ENCODE measurements at places on chromosomes 4 and X.
A peak's percentile ranks its signal among the peaks of the same experiment; 100 is the strongest.

DNA sequence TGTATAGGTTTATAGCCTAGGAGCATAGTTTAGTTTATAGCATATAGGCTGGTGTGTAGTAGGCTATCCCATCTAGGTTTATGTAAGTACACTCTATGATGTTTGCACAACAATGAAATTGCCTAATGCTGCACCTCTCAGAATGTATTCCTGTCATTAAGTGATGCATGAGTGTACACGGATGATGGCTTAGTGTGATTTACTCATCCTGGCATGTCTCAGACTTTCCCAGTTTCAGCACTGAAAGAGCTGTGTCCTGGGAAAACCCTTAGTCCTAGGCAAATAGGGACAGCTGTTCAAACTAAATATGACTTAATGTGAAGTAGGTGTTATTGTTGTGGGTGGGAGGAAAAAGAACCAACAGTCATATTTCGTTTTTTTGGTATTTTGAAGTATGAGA lies 264.9 kb upstream of the MAGEB18 start:
- no peak for DNase-seq

DNA sequence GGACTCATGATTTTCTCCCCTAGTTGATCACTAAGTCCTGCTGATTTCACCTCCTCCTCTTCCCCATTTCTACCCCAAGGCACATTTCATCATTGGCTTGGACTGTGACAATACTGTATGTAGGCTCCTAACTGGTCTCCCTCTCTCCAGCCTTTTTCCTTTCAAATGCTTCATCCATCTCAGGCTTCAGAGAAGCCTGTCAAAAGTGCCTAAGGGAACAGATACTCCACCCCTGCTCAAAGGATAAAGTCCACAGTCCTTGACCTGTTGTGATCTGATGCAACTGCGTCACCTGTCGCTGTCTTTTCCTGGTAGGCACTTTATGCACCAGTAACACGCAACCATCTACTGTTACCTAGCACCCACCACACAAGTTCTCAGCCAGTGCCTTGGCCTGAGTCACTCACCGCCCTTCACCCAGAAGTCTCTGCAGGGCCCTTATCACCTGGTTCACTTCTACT lies 12.8 kb downstream of the SCARB2 start:
- DNase-seq, result no peak

DNA sequence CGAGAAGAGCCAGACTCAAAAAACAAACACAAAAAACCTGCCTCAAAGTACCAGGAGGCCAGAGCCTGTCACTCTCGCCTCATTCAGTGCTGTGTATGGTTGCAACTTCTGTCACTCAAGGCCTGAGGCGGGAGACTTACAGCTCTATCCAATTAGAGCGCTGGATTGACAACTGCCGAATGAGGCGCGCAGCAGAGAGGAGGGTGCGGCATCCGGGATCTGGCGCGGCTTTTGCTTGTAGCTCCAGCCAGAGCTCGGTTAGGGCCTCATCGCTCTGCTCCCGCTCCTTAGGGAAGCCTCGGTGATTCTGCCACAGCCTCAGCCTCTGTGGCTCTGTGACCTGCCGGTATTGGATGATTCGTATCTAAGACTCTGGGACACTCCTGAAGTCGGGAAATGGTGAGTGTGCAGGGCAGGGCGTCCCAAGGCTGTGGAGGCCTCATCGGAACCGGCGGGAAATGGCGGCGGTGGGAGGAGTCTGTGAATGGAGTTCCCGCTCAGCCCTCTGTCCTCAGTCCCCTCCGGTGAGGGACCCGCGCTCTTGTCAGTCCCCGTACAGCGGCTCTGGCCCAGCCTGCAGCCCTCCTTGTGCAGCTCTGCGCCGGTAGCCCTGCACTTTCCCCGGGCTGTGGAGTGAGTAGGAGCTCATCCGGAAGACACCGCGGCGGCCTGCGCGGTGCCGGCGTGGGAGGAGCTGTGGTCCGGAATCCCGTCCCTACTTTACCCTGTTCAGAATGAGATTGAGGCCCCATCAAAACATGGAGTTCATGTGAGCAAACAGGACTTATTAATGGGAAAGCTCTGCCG lies at the start of gene ZNF718:
Gene ZNF718 (plus strand): TSS at position 227 of the 807 bp plus-strand sequence. CDS start 170 bp downstream, at position 397.
- DNase-seq, result peak; percentile 79

GRCh38 chr4:18057821-18058533 lies 36.4 kb upstream of the LCORL start:
- DNase-seq, result no peak

- DNase-seq, result no peak
These were observed 109.1 kb downstream of the PTTG2 start for GRCh38 chr4:38069271-38069760.

- no peak for DNase-seq
These were observed 124.8 kb upstream of the PACRGL start for GRCh38 chr4:20575486-20575885.

DNA sequence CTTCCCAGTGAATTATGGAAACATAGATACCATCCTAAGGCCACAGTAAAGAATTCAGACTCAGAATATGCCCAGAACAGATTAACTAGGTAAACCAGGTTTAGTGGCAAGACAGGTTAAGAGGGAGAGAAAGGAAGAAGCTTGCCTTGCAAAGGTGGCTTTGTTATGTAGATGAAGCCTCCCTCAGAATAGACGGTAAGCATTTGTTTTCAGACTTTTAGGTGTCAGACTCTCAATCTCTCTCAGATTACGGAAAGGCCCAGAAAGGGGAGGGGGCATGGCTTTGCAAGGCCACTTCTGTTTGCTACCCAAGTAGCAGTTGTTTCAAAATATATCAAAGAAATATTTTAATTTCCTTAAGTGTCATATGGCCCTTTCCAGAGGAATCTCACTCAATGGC lies 457.1 kb upstream of the BOD1L1 start:
- no peak for DNase-seq

DNA sequence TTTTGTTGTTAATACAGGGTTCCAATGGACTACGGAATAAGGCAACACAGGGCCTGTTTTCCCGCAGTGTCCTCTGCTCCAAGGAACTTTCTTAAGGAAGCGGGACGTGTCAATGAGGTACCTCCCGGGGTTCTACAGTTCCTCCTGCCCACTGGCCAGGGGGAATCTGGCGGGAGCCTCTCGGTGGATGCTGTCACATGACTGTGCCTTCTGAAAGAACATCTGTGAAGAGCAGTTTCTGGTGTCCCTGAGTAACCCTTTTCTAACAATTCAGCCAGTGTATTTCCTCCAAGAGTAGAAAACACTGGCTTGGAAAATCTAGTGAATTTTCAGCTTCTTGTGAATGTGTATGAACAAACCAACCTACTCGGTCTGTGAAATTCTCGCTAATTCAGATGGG lies 32.7 kb downstream of the MFAP3L start:
- no peak for DNase-seq

GRCh38 chr4:32340591-32340990 lies 1620.4 kb downstream of the PCDH7 start:
- no peak for DNase-seq

- no peak for DNase-seq
These were observed 367.5 kb downstream of the PRDM5 start for GRCh38 chr4:120555058-120555457.

DNA sequence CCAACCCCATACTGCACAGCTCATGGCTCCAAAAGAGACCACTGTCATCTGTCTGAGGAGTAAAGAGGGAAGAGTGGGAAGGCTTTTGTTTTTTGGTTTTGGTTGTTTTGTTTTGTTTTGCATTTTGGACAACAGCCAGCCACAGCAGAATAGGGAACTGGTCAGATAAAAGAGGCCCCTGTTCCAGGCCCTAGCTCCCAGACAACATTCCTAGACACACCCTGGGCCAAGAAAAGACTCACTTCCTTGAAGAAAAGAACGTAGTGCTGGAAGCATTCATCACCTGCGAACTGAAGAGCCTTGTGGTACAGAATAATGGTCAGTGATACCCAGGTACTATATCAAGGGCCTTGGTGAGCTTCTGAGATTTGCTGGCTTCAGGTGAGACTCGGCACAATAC lies 619.4 kb upstream of the SPANXN1 start:
- DNase-seq, result no peak

DNA sequence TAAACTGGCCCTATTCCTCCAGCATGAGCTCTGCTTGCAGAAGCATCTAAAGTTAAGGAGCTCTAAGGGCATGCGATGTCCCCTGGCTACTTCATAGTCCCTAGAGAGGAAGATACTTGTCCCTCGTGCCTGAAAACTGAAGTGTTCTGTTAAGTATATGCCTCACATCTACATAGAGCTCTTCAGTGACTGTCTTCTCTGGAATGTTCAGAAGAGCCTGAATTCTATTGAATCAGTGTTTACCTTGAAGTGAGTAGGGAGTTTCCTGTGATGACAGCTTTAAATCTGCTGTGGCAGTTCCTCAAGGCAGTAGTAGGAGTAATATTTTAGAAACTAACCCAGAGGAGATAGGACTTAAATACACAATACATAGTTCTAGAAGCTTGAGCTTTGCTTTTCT lies 111.2 kb downstream of the ZNF518B start:
- no peak for DNase-seq

DNA sequence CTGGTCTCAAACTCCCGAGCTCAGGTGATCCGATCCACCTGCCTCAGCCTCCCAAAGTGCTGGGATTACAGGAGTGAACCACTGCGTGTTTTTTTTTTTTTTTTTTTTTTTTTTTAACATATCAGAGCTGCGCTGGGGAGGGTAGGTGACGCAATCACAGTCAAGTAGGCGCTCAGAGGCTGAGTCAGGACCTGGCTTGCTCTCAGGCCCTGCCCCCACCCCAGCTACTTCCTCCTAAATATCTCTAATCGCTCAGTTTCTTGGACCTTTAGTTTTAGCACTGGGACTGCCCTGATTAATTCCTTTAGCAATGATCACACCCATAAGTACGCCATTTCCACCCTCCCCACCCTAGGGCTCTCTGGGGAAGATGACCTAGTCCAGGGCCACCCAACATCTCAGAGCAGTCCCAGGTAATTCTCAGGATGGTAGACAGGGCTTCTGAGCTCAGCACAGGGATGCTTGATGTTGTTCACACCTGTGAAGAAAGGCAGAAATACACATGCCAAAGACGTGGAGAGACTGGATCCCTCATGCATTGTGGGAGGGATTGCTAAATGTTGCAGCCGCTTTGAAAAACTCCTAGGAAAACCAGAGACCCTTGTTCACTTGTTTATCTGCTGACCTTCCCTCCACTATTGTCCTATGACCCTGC lies 50.2 kb downstream of the DDX3X start:
- DNase-seq, result no peak

DNA sequence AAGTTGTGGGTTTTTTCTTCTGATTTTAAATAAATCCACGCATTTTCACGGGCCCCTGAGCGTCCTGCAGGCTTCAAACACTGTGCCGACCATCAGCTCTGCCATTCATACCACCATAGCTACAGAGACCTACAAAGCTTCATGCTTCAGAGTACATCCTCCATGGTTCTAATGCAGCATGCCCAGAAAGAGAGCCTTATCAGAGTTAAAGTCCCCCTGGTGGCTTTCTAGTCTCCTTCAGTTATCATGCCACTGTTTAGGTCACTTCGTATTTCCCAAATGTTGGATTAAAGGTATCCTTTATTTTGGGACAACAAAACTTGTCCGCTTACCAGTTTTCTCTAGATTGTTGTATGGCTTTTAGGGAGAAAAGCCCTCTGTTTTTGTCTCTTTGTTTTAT lies 66.7 kb upstream of the VCX2 start:
- DNase-seq, result no peak

DNA sequence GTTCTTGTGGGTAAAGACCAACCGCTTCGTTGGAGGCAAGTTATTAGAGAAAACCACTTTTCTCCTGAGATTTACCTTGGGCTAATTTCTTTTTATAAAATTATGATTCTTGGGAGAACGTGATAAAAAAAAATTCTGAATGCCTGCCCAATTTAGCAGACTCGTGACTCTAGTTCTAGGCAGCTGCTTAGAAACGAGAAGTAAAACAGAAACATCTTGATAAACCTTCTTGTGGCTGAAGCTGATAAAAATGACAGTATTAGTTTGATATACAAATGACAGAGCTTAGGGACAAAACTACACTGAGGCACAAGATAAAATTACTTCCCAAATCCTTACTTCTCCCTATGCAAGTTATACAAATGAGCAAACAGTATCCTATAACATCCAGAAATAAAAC lies 458.9 kb upstream of the TEX13C start:
- DNase-seq, result no peak

DNA sequence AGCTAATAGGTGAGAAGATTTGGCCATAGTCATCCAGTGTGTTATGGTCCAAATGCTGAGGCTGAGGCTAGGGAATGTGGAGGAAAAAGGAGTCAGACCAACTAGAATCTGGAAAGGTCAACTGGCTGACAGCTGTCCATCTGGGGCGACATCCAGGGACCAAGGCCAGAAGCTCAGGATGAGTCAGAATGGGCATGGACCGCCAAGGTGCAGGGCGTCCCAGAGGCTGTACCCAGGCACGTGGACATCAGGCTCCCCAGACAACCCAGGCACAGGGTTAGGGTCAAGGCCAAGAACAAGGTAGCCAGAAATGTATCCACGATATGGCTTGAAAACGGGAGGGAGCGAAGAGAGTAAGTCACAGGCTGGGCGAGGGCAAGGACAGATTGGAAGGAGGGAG lies 26.1 kb upstream of the PTTG2 start:
- DNase-seq, result no peak

- DNase-seq, result no peak
These were observed 106.4 kb downstream of the ABLIM2 start for GRCh38 chr4:8052160-8052691.

GRCh38 chr4:80115368-80116181 lies 42.5 kb upstream of the ANTXR2 start:
- DNase-seq, result no peak

DNA sequence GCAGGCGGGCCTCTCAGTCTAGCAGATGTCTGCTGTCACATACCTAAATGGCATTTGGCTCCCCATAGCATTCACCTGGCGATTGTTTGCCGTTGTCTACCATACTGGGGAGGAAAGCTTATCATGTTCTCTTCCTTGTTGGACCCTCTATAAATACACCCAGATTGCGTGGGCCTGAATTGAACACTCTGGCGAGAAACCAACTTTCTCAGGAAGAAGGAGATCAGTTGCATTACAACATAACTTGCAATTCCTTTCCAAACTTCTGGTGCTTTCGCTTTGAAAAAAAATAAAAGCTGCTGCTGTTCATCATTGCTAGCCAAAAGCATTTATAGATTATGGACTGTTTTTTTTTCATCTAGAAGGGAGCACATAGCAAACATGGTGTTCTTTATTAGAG lies 230.0 kb upstream of the GPC4 start:
- no peak for DNase-seq

- DNase-seq, result no peak
These were observed 33.8 kb downstream of the CRLF2 start for GRCh38 chrX:1178580-1179057.

DNA sequence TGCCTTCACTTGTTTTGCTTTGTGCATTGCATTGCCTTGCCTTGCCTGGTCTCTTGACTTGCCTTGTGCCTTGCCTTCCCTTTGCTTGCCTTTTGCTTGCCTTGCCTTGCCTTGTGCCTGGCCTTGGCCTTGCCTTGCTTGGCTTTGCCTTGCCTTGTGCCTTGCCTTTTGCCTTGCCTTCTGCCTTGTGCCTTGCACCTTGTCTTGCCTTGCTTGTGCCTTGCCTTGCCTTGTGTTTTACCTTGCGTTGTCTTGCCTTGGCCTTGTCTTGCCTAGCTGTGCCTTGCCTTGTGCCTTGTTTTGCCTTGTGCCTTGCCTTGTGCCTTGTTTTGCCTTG lies 95.3 kb downstream of the TAB3 start:
- DNase-seq, result no peak
